ENCODE measurements at places on chromosomes 2 and 18. TPM values are rescaled to one million over a fixed set of nuclear protein-coding genes. Genes with fewer than 3 reads are reported as not detected.

The ANKRD23 gene
- total RNA-seq = 10.6 TPM

The DLX1 gene
- total RNA-seq = 31.6 TPM

The BMP10 gene
- not detected for total RNA-seq

The GREB1 gene
- total RNA-seq = 3.8 TPM

The EGR4 gene
- not detected for total RNA-seq

The RMDN2 gene
- 12.2 TPM for total RNA-seq

The IL36B gene
- total RNA-seq = not detected

The PTGR3 gene
- total RNA-seq = 15.0 TPM

The HOXD8 gene
- not detected for total RNA-seq

The UGT1A3 gene
- not detected for total RNA-seq

The ALLC gene
- total RNA-seq = not detected

The ZEB2 gene
- 925 TPM for total RNA-seq

The PLGLB2 gene
- 5.9 TPM for total RNA-seq

Data from parietal lobe (tissue), 2 donors.